RCC 7860 (cell line): ENCODE measurements at places on chromosomes 11 and 22.
A peak's percentile ranks its signal among the peaks of the same experiment; 100 is the strongest.

GRCh38 chr11:47394322-47395222 lies 13.8 kb upstream of the SLC39A13 start:
- DNase-seq = no peak

- DNase-seq = no peak
These were observed 38.2 kb downstream of the ADAMTS8 start for GRCh38 chr11:130390071-130390758.

GRCh38 chr11:13338019-13338426 lies 60.4 kb downstream of the BMAL1 start:
- no peak for DNase-seq

DNA sequence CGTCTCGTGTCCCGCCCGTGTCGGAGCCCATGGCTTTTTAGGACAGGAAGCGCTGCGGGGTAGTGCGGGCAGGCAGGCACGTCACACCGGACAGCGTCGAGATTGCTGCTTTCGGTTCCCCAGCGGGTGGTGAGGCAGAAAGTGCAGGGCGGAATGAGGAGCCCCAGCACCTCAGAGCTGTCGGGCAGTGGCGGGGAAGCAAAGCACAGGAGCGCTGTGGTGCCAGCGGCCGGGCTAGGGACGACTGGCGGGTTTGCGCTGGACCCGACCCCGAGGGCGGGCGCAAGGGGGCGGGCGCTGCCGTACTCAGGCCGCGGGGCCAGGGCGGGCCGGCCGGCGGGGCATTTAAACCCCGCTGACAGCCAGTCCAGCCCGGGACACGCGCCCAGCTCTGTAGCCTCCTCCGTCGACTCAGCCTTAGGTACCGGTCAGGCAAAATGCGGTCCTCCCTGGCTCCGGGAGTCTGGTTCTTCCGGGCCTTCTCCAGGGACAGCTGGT lies at the start of gene SLC37A2:
TSS of gene SLC37A2 (plus strand) at position 375 of the 498 bp plus-strand sequence. CDS start at position 438, 63 bp downstream.
- DNase-seq = peak; percentile 34

- DNase-seq = no peak
These were observed 7.5 kb downstream of the SUSD2 start for GRCh38 chr22:24188705-24189248.

- no peak for DNase-seq
These were observed 15.0 kb upstream of the APOA1 start for GRCh38 chr11:116852261-116853031.

DNA sequence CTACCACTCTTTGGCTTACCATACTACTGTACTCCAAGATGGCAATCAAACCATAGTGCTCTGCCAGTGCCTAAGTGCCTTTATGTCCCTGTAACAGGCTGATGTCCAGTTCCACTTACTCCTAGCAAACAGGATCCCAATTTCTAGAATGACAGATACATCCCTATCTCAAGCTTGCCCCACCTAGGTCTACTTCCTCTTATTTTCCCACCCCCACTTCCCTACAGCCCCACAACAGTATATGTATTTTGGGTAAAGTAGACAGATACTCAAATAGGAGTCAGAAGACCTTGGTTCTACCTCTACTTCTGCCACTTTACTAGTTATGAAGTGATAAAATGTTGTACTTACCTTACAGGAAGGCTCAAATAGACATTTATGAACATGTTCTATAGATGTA lies 24.1 kb downstream of the SIK3 start:
- no peak for DNase-seq

GRCh38 chr11:116173506-116173905 lies 599.3 kb downstream of the BUD13 start:
- DNase-seq = no peak

DNA sequence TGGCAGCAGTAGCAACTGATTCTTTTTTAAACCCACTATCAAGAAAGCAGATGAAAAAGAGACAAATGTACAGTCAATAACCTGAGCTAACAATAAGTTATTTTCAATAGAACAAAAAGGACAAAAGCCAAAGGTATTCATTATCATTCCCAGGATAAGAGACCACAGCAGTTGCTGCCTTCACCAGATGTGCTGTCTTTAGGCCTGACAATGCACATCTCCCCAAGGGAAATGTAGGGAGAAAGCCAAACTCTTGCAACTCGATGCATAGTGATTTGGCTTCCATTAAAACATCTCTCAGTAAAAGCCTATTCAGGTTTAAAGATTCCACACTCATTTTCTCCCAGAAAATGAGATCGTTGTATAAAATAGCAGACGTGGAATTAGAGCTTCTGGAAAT lies 210.7 kb downstream of the METTL15 start:
- DNase-seq = no peak

DNA sequence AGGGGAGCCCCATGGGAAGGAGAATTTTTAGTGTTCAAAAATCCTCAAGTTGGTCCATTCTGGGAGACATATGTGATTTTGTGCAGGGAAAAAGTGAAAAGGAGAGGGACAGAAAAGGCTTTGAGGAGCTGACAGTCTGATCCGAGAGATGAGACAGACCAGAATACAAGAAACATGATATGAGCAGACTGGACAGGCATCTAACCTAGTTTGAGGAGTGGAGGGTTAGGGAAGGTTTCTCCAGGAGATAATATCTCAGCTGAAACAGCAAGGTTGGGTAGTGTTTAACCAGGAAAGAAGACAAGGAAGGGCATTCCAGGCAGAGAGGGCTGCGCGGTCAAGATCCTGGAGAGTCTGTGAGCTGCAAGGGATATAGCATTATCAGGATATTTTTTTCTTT lies 101.4 kb upstream of the NCAM1 start:
- DNase-seq = no peak

DNA sequence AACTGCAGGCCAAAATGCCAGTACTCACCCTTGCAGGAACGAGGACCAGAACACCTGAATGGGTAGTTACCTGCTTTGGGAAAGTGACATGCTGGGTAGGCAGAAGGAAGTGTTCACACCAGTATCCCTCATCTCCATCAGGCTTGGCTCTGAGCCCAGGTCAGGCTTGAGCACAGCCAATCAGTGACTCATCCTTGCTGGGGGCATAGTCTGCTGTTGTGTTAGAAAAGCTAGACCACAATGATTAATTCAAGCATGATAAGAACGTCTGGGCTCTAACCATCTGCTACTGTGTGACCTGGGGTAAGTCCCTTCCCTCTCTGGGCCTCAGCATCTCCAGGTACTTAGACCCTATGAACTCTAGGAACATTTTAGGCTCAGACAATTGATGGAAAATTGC lies 450.4 kb downstream of the MIAT start:
- peak; percentile 98 for DNase-seq

GRCh38 chr22:39292561-39293074 lies 26.8 kb downstream of the RPL3 start:
- DNase-seq = peak; percentile 95

- DNase-seq = no peak
These were observed 65.6 kb downstream of the CCDC81 start for GRCh38 chr11:86440305-86440716.

GRCh38 chr11:58933661-58934060 lies 5.6 kb upstream of the GLYATL1 start:
- no peak for DNase-seq

DNA sequence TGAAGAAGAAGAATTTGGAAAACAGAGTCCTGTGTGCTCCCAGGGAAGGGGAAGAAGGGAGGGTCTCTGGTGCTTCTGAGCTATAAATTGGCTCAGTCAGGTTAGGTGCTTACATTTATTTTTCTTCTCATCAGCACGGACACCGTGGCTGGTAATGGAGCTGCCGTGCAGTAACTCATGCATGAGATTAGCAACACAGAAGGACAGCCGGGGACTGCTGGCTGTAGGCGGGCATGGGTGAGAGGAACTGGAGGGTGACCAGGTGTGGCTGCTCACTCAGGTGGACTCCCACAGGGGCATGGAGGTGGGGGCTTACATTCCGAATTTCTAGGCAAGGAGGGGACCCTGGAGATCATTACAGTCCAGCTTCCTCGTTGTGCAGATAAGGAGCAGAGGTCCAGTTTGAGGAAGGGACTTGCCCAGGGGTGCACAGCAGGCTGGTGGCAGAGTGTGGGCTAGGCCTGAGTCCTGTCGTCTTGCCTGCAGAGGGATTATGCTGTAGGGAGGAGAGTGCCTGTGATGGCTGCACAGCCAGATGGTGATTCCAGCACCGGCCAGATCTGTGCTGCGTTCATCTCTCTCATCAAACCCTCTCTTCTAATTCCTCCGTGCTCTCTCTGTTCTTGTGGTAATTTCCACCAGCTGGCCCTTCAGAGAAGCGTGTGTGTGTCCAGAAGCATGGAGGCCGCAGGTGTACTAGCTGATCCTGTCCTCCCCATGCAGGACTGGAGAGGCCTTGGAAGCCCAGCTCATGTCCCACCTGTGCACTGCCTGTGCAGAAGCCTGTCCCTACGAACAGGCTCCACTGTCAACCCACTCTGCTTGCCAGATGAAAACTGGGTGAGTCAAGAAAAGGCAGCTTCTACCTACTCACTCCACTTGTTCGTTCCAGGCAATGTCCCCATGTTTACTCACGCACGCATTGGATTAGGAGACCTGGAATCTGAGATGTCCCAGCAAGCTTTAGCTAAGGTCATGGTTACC lies 78.9 kb downstream of the NTM start:
- DNase-seq = no peak

- DNase-seq = peak; percentile 81
These were observed 3.0 kb upstream of the CHRNA10 start for GRCh38 chr11:3674189-3674588.

- DNase-seq = no peak
These were observed 18.1 kb downstream of the MCM5 start for GRCh38 chr22:35418088-35418487.

DNA sequence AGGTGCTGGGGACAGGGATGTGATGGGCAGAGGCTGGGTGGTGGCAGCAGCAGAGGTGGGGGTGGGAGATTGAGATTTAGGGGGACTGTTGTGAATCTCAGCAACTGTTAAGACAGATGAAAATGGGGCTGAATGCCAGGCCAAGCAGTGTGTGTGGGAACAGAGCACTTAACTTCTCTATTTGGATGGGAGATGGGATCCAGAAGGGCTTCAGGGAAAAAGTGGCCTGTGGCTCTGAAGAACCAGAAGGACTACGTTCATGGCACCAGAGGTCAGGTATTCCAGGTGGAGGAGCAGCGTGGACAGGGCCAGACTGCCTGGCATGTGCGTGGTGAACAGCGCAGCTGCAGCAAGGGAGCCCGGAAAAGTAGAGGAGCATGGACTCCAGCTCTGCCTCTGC lies 82.6 kb upstream of the SYT13 start:
- DNase-seq = no peak

DNA sequence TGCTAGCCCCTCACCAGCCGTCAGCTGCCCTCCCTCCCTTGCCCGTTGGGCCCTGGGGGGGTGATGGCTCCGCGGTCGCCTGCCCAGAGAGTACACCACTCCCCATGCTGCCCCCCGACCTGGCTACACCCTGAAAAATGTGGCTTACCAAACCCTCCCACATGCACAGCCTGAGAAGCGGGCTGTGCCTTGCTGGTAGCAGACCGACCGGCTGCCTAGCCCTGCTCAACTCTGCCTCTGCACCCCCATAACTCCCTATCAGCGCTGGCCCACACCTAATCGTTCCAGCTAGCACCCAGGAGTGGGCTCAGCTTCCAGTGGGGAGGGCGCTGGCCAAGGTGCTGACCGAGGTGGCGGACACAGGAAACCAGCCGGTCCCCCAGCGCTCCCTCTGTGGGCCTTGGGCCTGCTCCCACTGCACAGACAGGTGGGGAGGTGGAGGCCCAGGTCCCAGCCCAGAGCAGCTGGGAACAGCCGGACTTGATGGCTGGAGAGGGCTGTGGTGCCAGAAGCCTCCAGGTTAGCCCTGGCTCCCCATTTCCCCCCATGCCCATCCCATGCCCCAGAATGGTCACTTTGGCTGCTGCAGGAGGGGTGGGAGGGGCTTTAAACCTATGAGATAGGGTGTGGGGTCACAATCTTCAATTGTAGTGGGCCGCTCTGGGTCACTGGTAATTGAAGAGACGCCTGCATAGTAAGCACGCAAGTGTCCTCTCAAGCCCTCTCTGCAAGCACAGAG lies 32.1 kb upstream of the PRODH start:
- DNase-seq = no peak

- no peak for DNase-seq
These were observed 38.3 kb downstream of the ZBTB16 start for GRCh38 chr11:114097832-114098231.

- no peak for DNase-seq
These were observed at the start of gene OR4C16 for GRCh38 chr11:55571828-55572227. TSS of gene OR4C16 (plus strand) at chr11:55572128. CDS start at chr11:55572128, 0 bp downstream.

DNA sequence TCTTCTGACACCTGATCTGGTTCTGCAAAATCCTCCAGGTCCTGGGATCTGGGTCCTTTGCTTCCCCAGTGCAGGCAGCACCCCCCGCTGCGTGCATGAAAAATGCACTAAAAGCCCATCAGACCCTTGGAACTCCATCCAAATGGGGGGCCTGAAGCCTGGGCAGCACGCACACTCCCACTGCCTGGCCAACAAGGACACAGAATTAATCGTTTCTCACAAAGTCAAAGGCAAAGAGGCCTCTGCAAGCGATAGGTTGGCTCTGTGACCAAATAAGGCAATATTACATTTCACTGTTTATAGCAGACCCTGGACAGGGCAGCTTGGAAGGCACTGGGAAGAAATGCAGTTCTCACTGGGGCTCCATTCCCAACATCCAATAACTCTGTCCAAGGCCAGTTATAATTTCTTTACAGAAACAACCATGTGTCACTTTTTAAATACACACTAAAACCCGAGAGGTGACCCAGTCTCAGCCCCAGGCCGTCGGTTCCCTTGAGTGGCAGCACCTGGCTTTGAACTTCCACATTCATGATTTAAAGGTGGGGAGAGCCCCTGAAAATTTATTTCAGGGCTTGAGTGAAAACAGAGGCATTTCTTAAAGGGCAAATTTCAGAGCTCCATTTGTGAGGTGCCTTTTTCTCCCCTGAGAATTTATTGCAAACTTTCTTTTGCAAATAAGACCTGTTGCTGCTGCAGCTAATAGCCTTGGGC lies 114.4 kb upstream of the ANO1 start:
- DNase-seq = no peak

GRCh38 chr11:2542406-2542805 lies 97.6 kb downstream of the KCNQ1 start:
- no peak for DNase-seq

- DNase-seq = no peak
These were observed 1.3 kb downstream of the CLMP start for GRCh38 chr11:123193742-123194141.

DNA sequence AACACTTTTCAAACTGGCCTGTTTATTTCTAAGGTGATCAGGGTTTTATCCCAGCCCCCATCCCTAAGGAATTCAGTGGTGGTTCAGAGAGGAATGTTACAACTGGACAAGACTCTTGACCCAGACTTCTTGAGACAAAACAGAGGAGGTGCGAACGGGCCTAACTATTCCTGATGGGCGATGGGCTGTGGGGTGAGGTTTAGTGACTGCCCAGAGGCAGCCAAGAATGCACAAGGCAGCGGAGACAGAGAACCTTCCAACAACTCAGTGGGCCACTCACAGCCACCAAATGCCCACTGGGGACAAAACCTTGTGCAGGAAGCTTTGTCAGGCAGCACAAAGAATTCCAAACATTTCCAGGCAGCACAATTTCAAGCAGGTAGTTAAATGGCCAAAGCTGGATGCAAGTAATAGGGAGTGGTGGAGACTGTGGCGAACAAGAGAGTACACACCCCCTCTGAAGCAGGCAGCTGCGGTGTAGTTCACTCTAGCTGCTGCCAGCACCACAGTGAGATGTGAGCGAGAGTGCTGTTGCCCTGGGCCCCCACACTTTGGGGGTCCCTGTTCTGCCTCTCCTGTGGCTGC lies 29.2 kb downstream of the SCUBE1 start:
- DNase-seq = no peak

GRCh38 chr11:113034576-113034975 lies 73.4 kb downstream of the NCAM1 start:
- DNase-seq = no peak

- DNase-seq = no peak
These were observed 71.7 kb downstream of the AMBRA1 start for GRCh38 chr11:46521961-46522681.

GRCh38 chr22:22208652-22209051 lies 35.9 kb upstream of the VPREB1 start:
- DNase-seq = no peak

GRCh38 chr22:27388090-27388600 lies 413.4 kb downstream of the MN1 start:
- DNase-seq = no peak
